ENCODE measurements at places on chromosomes 2 and 18.
A peak's percentile ranks its signal among the peaks of the same experiment; 100 is the strongest.

DNA sequence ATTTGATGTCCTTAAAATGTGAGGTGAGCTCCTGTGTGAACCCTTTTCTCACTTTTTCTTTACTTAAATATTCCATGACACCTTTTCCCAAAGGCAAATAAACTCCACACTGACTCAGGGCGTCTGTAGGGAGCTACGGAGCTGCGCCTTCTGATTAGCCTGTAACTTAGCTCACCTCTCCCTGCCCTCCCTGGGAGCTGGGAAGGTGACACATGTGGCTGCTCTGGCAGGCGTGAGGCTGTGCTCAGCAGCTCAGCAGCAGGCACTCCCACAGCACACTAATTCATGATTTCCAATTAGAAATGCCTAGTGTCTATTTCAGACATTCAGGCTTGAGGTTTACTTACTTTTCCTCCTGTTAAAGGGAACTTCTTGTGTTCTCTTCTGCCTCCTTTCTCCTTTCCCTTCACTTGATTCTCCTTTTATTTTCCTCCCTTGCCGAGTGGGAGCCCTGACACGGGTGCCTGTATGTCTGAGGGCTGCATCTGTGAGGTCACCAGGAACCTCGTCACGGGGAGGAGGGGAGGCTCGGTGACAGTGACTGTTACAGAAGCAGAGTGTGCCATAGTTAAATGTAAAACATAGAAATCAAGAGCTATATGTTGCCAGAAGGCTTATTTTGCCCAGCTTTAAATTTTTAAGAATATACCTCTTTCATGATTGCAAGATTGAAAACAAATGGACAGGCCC is 437.1 kb downstream of the DCDC2C start:
- no peak for DNase-seq

DNA sequence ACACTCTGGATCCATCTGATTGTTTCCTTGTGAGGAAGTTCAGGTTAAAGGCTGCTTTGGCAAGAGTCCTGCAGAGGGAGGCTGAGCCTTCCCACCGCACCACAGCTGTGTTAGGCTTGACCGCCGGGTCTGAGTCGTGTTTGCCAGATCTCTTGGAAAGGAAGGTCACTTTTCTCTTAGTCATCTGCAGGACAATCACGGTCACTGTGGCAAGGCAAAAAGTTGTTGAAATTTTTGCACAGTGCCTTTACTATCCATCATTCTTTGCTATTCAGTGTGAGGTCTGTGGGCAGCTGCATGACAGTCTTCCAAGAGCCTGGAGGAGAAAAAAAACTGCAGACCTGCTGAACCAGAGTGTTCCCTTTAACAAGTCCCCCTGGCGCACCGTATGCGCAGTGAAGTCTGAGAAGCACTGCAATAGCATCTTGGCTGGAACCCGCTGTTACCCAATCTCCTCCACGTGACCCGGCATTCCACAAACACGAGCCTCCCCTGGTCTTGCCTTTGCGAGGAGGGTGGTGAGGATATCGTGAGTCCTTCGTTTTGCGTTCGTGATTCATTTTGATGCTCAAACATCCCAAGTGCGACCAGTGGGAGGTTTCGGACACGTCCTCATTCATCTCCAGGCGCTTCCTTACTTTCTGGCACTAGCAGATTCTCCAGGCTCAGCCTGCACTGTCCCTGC is 23.0 kb downstream of the BIN1 start:
- DNase-seq: no peak

- DNase-seq: no peak
These were observed 15.2 kb downstream of the POLI start for GRCh38 chr18:54284535-54284934.

DNA sequence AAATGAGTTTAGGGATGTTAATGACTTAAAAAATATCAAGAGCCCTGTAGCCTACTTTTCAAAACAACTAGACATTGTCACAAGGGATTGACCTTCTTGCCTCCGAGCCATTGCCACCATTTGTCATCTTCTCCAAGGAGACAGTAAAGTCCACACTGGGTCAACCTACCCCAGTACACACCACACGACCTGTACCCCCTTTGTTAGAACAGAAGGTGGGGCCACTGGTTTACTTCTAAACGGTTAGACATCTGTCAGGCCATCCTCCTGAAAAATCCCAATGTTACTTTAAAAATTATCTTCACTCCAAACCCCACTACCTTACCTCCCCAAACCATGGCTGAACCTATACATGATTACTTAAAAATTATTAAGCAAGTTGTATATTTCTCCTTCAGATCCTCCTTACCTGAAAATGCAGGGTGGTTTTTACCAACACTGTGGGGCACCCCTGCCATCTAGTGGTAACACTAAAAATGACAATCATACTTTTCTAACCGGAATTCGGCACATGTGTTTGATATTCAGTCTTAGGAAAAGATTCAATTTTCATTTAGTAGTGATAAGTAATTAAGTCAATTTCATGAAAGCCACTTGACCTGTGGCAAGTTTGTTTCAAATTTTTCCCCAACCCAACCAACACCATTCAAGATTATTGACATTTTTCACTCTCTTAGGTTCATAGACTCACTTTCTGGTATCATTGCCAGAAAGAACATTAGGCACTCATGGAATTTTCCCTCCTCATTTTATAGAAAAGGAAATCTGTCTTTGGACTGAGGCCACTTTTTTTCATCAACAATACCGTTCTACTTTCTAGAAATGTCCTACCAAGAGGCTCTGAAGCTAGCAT is 265.3 kb upstream of the PKDCC start:
- no peak for DNase-seq

DNA sequence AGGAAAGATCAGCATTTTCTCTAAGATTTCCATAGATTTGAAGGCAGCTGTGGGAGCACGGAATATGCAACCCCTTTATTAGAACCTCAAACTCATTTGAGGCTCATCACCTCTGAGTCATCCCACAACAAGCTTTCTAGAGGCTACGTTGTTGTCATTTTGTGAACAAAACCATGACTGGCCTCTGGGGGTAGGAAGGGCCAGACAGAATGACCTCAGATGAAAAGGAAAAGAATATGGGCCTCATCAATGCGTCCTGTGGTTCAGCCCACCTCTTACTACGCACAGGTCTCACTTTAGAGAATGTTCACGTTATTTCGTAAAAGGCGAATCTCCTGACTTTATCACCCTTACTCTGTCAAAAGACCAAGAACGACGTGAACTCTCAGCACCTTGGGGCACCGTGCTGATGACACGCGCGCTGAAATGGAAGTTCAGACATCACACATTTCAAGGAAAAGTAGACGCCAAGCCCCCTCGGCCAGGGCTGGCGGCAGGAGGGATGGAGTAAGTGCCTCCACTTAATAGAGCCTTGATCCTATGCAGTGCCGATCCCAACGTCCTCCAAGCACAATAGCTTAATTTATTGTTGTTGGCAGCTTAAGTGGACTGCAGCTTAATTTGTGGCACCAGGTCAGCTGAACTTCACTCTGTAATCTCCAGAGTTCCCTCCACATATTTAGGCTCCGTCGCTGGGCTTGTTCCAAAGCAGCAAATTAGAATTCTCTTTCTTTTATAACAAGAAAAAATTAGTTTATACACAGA is 208.3 kb downstream of the EIPR1 start:
- DNase-seq: no peak

GRCh38 chr2:203763241-203763937 is 57.0 kb downstream of the CD28 start:
- peak; percentile 32 for DNase-seq

DNA sequence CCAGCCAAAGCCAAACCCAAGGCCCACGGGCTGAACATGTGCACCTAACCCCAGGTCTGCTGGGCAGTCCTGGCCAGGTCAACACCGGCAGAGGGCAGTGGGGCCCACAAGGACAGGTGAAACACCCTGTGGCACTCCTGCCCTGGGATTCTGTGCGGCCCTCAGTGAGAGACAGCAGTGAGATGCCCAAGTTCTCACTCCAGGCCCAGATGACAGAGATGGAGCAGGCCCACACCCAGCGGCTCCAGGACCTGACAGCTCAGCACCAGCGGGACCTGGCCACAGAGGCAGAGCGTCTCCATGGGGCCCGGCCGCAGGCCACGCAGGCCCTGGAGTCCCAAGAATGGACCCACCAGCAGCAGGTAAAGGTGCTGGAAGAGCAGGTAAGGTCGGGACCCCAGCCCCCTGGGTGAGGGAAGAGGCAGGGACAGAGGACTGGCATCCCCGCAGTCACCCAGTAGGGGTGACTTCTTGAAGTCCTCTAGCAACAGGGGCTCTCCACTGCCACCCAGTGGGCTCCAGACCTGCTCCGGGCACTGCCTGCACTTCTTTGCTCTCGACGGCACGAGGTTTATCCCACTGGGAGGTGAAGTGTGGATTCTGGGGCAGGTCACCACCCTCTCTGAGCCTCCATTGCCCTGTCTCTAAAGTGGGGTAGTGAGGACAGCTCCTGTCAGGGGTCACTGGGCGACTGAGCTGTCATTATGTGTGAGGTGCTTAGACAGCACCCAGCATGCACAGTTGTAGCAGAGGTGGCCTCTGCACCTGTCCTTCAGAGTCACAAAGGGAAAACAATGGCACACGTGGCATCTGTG is 8.8 kb upstream of the SNED1 start:
- DNase-seq: no peak

DNA sequence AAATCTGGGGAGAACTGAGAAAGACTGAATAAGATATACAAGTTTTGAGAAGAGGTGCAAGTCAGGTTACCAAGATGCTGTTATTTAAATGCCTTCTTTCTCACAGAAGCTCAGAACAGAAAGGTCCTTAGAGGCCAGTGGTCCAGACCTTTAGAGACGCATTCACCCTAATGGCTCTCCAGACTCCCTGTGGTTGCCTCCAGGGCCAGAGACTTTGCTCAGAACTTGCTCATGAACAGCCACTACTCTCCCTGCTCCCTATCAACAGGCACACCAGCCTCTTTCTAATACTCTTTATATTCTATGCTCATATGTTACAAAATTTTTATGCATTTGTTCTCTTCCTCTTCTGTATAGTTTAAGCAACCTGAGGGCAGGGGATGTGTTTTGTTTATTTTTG is 349.0 kb upstream of the TNP1 start:
- no peak for DNase-seq

DNA sequence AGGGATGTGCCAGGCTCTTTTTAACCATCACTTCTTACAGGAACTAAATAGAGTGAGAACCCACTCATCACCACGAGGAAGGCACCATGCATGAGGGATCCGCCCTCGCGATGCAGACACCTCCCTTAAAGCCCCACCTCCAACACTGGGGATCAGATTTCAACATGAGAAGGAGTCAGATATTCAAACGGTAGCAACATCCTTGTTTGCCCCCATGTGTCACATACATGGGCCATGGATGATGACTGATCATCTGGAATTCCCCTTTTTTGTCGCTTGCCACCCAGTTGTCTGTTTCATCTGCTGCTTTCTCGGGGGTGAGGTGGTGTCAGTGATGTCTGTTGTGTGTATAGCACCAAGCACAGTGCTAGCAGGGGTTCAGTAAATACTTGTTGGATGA is 57.9 kb downstream of the NCK2 start:
- DNase-seq: peak; percentile 65

DNA sequence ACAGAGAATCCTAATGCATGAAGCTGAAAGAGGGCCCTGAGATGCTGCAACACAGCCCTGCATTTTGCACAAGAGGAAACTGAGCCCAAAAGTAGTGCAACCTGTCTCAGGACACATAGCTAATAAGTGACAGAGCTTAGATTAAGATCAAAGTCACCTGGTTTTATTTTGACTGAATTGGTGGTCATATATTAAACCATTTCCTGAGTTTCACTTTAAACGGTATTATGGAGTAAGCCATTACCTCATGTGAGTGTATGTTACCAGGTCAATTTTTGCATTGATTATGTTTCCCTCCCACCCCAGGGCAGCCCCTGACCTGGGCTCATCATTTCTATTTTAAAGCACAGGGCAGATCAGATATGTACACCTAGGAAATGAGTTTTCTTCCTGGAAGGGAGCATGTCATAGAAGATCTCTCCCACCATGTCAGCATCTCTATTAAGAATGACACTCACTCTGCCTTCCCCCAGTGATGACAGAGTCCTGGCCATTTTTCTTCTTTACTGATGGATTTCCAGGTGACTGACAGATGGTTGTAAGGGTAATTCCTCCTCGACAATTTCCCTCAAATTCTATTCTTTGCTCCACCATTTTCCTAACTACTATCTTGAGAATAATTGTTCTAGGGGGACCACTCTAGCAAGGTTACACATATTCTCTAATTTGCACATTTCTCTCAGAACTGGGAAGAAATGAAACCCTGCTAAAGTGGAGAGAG is 441.3 kb upstream of the SLC14A2 start:
- DNase-seq: no peak

DNA sequence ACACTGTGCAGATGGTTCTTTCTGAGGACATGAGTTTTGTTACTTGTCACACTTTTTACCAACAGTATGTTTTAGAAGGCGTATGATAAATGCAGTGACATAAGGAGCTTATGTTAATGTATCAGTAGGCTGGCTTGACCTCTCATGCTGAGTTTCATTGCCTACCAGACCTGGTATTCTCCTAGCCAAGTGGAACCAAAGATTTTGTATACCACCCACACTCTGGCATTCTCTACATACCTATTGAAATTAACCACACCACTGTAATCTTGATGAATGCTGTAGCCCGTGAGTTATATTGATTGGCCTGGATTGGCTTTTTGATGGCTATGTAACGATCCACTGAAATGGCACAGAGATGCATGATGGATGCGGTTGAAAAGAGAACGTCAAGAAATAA is 11.4 kb downstream of the HTR2B start:
- no peak for DNase-seq

Measured in activated T-helper 1 cell treated with anti-CD3 and anti-CD28 coated beads, Interleukin-2, amount 50 U/mL, for 16 hours (primary cell).